HTR-8/SVneo (cell line): ENCODE measurements at places on chromosomes 2 and 18.

DNA sequence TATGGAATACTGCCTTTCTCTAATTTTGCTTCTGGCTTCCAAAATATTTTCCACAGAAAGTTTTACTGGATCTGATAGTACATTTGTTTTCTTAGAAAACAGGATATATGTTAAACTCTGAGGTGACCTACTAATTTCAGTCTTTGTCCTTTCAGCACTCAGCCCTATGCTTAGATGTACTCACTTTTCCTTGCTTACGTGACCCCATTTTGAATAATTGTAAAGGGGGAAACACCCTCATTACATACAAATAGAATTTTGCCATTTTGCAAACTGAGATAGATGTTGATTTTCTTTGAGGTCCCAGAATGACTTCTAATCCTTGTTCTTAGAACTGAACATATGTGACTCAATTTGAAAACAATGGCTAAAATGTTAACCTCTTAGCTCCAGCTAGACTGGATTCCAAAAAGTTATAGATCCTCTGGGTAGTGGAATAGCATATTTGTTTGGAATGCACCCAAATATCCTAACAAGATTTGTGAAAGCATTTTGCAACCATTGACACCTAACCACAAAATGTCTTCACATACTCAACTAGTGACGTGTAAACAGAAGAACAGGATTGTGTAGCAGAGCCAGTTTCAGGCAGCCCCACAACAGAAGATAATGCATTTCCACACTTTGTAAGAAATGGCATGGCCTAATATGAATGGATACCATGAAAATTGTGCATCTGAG is 44.8 kb upstream of the EHBP1 start:
- peak; percentile 34 for DNase-seq

- no peak for DNase-seq
Measured at GRCh38 chr2:138779406-138779780, 797 bp downstream of the NXPH2 start.

GRCh38 chr2:96120991-96121390 is 4.6 kb upstream of the ADRA2B start:
- DNase-seq: no peak

DNA sequence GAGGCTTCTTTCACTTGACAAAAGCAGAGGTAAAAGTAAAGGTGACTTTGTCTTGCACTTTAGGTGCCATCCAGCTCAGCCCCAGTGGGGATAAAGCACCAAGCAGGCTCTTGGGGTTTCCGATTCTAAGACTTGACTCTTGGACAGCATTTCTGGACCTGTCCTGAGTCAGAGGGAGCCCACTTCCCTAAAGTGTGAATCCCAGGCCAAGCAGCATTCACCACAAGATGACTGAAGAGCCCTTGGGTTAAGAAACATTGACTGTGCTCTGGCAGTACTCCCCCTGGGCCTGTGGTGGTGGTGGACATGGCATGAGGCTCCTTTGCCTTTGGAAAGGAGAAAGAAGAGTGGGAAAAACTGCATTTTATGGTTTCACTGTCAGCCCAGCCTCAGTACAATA is 638.0 kb upstream of the VRK2 start:
- no peak for DNase-seq
